ENCODE measurements at places on chromosomes 4 and X.

DNA sequence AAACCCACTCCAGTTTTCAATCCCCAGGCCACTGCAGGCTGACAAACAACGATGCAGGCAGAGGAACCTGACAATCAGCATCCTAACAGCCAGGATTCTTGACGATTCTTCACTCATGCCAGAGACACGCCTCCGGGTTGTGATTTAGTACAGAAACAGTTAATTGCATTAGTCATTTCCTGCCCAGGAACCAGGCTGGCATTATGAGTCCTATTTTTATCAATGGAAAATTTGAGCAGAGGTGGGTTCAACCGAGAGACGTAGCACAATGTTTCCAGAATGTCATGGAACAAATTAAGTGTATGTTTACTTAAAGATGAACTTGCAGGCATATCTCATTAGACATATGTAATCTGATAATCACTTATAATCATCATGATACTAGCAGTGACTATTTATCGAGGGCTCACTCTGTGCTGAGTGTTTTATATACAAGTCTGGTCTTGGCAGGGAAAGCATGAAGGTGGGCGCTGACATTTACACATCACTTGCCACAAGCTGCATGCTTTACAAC lies 159.7 kb downstream of the NSUN7 start:
- H3K27me3 ChIP-seq, result no peaks in the 10 kb centered on the region
- peak overlapping the region; percentile 76 for H3K27ac ChIP-seq
- no peak for DNase-seq

GRCh38 chrX:153928846-153929245 lies 2.8 kb upstream of the ARHGAP4 start:
- H3K27ac ChIP-seq, result peak overlapping the region; percentile 14
- no peak overlapping the region for H3K4me3 ChIP-seq
- H3K4me1 ChIP-seq, result peaks cover 12% of the 10 kb centered on the region
- no peaks in the 10 kb centered on the region for H3K27me3 ChIP-seq
- H3K36me3 ChIP-seq, result peaks cover 6% of the 10 kb centered on the region

GRCh38 chrX:32987142-32987541 lies 224.2 kb downstream of the DMD start:
- no peaks in the 10 kb centered on the region for H3K36me3 ChIP-seq
- no peak overlapping the region for H3K27ac ChIP-seq
- no peaks in the 10 kb centered on the region for H3K4me1 ChIP-seq
- no peaks in the 10 kb centered on the region for H3K27me3 ChIP-seq

DNA sequence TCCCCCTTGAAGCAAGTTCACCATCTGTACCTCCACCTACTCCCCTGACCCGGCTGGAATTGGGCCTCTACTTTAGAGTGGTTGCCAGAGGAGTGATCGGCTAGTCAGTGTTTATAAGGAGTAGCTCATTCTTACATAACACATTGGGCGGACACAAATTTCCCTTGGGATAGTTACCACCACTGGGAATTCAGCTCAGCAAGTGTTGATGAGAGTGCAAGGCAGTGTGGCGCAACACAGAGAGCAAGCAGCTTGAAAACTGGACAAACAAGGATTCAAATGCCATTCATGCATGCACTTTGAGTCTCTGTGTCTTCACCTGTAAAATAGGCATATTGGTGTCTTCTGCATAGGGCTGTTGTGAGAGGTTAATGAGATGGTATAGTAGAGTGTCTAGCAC lies 92.7 kb downstream of the STK32B start:
- H3K4me3 ChIP-seq, result no peak overlapping the region
- H3K27me3 ChIP-seq, result no peaks in the 10 kb centered on the region
- no peak for DNase-seq
- H3K27ac ChIP-seq, result no peak overlapping the region
- no peaks in the 10 kb centered on the region for H3K36me3 ChIP-seq
- H3K4me1 ChIP-seq, result no peaks in the 10 kb centered on the region

GRCh38 chr4:169826634-169827187 lies 69.0 kb upstream of the HPF1 start:
- H3K36me3 ChIP-seq, result no peaks in the 10 kb centered on the region
- H3K27me3 ChIP-seq, result no peaks in the 10 kb centered on the region
- no peak overlapping the region for H3K4me3 ChIP-seq
- no peaks in the 10 kb centered on the region for H3K4me1 ChIP-seq
- DNase-seq, result no peak

DNA sequence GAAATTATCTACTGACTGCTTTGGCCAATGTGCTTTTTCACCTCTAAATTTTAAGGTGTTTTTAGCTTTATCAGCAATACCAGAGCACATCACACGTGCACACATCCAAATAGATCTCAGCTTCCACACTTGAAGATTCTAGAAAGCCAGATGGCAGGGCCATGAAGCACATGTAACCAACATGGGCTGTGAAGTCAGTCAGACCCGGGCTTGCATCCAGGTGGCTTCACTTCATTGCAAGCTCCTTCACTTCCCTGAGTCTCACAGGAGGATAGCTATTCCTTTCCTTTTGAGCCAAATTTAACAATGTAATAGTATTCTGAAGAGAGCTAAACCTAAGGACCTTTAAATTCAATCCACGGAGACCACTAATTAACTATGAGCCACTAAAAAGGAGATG lies 86.5 kb downstream of the SH3RF1 start:
- DNase-seq, result no peak
- H3K4me1 ChIP-seq, result peaks cover 26% of the 10 kb centered on the region
- H3K27ac ChIP-seq, result peak overlapping the region; percentile 5
- H3K36me3 ChIP-seq, result no peaks in the 10 kb centered on the region
- no peak overlapping the region for H3K4me3 ChIP-seq

DNA sequence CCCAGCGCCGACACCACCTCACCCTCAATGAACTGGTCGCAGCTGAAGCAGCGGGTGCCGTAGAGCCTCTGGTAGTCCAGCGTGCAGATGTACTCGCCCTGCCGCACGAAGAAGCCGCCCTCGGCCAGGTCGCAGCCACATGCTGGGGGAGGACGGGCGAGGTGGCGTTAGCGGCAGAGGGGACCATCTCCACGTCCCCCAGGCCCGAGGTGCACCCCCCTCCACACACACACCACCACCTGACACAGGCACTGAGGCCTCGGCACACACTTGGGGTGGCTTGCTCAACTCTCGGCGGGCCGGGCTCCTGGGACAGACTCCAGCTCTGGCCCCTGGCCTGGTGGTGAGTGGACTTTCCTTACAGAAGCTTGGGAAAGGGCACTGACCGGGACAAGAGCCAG lies 61.5 kb downstream of the ABLIM2 start:
- no peak overlapping the region for H3K4me3 ChIP-seq
- H3K27me3 ChIP-seq, result peaks cover 4% of the 10 kb centered on the region
- H3K27ac ChIP-seq, result no peak overlapping the region
- DNase-seq, result no peak

GRCh38 chrX:18129690-18130089 lies 91.0 kb downstream of the BEND2 start:
- H3K4me1 ChIP-seq, result no peaks in the 10 kb centered on the region
- DNase-seq, result no peak
- H3K4me3 ChIP-seq, result no peak overlapping the region
- no peaks in the 10 kb centered on the region for H3K36me3 ChIP-seq
- H3K27ac ChIP-seq, result no peak overlapping the region

DNA sequence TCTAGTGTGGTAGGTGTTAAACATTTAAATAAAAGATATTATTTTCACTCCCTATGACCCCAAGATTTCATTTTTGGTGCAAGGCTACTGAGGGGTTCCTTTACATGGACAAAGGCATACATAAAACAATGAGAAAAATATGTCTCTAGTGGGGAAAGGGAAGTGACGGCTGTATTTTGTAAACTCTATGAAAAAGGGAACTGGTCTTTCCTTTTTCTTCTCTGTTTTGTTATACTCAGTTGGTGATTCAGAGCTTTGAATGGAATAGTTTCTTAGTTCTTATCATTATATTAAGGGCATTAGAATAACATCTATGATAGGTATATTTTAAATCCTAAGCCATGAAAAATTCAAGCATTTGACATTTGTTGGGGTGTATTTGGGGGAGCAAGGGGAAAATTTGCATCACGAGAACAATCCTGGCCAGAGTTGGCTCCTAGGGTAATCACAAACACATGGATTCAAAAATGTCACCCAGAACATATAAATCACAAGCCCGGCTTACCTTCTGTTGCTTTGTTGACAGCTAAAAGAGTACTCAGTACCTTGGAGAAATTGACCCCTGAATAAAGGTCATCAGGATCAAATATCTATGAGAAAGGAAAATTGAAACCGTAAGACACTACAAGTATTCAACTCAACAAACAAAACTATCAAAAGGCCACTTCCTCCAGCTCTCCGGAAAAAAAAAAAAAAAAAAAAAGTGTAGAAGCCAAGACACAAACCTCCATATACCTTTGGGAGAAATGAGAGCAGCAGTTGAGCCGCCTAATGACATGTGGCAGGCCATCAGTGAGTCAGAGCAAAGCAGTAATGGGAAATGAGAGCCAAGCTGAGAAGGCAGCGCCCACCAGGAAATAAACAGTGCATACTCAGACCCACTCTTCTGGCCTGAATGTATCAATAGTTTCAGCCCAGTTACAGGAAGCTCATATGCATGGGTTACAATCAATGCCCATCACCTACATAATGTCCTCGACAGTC lies 33.4 kb downstream of the ARHGEF6 start:
- no peak overlapping the region for H3K4me3 ChIP-seq
- H3K4me1 ChIP-seq, result no peaks in the 10 kb centered on the region
- no peak for DNase-seq
- no peaks in the 10 kb centered on the region for H3K36me3 ChIP-seq
- no peaks in the 10 kb centered on the region for H3K27me3 ChIP-seq

GRCh38 chrX:102558607-102559006 lies 40.7 kb upstream of the ARMCX5 start:
- no peaks in the 10 kb centered on the region for H3K27me3 ChIP-seq
- no peaks in the 10 kb centered on the region for H3K36me3 ChIP-seq
- H3K4me3 ChIP-seq, result no peak overlapping the region
- no peak for DNase-seq
- no peak overlapping the region for H3K27ac ChIP-seq

DNA sequence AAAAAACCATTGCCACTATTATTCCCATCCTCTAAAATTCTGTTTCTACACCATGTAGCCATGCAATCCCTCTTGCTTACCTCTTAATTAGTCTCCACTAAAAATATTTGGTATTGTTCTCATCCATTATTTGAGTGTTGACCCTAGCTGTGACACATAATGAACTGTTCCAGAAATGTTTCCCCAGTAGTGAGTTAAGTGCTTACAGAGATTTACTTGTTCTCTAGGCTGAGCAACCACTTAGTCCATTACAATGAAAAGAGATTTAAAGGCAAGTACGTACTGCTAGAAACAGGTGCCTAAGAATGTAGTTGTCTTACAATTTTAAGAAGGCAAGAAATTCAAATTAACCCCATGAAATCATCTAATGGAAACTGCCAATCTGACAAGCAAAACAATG lies 112.7 kb upstream of the PTPN13 start:
- no peaks in the 10 kb centered on the region for H3K27me3 ChIP-seq
- H3K27ac ChIP-seq, result no peak overlapping the region
- H3K4me3 ChIP-seq, result no peak overlapping the region
- no peaks in the 10 kb centered on the region for H3K4me1 ChIP-seq

DNA sequence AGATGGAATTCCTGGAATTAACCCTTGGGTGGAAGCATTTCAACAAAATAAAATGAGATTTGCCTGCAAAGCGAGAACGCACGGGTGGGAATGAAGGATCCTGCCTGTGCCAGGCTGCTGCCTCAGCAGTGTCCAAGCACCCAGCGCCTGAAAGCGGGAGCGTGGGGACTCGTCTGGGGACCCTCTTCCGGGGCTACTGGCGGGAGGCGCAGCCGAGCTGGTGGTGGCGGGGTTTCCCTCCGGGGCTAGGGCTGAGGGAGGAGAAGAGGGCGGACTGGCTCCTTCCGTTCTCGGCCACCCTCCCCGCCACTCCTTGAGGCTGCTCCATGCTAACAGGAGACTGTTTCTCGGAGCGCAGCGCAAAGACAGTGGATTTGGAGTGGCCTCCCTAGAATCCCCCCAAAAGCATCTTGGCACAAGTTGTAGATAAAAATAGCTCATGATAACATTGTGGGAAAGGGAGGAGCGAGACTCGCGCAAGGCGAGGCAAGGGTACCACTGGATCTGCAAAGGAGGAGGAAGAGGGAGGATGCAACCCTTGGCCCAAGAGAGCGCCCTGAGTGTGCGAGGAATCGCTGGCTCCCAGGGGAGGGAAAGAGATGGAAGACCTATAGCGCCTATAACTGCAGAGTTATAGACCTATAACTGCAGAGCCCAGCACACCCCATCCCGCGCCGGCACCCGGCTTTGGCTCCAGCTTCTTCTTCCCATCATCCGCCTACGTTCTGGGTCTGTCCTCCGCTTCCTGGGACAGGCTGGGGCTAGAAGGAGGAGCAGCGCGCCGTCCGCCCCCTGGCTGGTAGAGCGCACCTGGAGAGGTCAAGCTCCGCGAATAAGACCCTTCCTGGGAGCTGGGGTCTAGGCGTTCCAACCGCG lies 1.3 kb downstream of the HS3ST1 start:
- peaks cover 7% of the 10 kb centered on the region for H3K36me3 ChIP-seq
- H3K4me3 ChIP-seq, result peak overlapping the region; percentile 81

GRCh38 chr4:28879178-28879577 lies 1841.0 kb upstream of the PCDH7 start:
- no peaks in the 10 kb centered on the region for H3K36me3 ChIP-seq
- H3K4me3 ChIP-seq, result no peak overlapping the region
- no peak overlapping the region for H3K27ac ChIP-seq
- DNase-seq, result no peak

DNA sequence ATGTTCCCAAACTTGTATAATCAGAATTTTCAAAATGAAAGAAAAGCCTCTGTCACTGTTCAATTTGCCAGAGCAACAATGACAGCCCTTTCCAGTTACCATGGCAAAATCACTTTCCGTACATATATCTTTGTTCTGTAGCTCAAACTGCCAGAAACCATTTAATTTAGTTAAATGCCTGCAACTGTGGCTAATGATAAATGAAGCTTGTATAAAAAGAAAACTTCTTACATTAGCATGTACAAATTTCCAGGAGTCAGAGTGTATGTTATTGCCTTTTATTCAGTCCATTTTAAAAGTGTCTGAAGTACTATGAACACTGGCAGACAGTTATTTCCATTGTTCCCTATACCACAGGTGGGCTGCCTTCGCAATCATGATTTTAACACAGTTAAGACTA lies 30.3 kb downstream of the ARAP2 start:
- no peaks in the 10 kb centered on the region for H3K27me3 ChIP-seq
- H3K4me1 ChIP-seq, result no peaks in the 10 kb centered on the region
- no peak overlapping the region for H3K4me3 ChIP-seq

GRCh38 chrX:110454336-110454735 lies 95.7 kb downstream of the RTL9 start:
- H3K27ac ChIP-seq, result no peak overlapping the region
- H3K4me3 ChIP-seq, result no peak overlapping the region
- H3K27me3 ChIP-seq, result peaks cover 32% of the 10 kb centered on the region
- no peaks in the 10 kb centered on the region for H3K36me3 ChIP-seq
- H3K4me1 ChIP-seq, result no peaks in the 10 kb centered on the region

DNA sequence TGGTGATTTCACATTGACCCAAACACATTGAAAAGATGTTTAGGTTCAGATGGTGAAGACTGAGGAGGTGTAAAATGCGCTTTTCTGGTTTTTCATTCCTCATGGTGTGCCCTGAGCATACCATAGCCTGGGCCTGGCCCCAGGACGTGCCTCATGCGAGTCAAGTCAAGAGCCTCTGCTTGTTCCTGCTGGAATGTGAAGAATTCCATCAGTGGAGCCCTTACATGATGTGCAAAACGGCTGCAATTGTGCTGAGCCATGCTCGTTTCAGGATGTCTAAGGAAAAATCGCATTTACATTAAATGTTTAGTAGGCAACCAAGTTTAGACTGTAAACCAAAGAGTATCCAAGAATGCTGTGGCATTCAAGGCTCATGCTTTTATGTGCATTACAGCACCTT lies 34.9 kb downstream of the GYG2 start:
- H3K27me3 ChIP-seq, result no peaks in the 10 kb centered on the region
- H3K27ac ChIP-seq, result no peak overlapping the region
- peak; percentile 1 for DNase-seq
